ENCODE measurements at places on chromosomes 13 and 19.
A peak's percentile ranks its signal among the peaks of the same experiment; 100 is the strongest.

GRCh38 chr19:10453852-10454251, 33.5 kb downstream of the PDE4A start:
- no peak for DNase-seq

DNA sequence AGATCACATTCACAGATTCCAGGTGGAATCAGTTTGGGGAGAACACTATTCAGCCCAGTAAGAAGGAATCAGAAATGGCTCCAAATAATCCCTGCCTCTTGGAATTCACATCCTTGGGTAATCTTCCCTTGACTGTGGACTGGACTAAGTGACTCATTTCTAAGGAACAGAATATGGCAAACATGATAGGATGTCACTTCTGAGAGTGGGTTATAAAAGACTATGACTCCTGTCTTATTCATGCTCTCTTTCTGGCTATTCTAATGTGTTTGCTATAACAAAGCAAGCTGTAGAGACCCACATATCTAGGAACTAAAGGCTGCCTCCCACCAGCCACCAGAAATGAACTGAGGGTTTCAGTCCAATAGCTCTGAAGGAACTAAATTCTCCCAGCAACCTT, 37.8 kb downstream of the MBD3L2B start:
- no peak for DNase-seq

- no peak for DNase-seq
Measured at GRCh38 chr19:29372921-29373797, 152.6 kb upstream of the VSTM2B start.

GRCh38 chr13:51678420-51678819, 94.2 kb downstream of the WDFY2 start:
- DNase-seq = no peak

- DNase-seq = peak; percentile 9
Measured at GRCh38 chr13:105410602-105411001, 1124.9 kb downstream of the EFNB2 start.

- no peak for DNase-seq
Measured at GRCh38 chr13:91142572-91142971, 204.9 kb upstream of the MIR17HG start.
